ENCODE measurements at places on chromosomes 2 and 18.

DNA sequence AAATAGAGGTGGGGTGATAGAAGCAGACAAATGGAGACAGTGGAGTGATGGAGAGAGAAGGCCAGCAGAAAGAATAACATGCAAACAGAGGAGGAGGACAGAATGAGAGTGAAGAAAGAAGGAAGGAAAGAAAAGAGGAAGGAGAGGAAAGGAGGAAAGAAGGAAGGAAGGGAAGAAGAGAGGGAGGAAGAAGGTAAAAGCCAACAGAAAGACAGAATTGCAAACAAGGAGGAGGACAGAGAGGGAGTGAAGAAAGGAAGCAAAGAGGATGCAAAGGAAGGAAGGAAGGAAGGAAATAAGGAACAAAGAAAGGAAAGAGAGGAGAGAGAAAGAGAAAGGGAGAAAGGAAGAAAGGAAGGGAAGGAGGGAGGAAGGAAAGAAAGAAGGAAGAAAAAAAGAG, 444.0 kb downstream of the IRS1 start:
- no peak for DNase-seq

DNA sequence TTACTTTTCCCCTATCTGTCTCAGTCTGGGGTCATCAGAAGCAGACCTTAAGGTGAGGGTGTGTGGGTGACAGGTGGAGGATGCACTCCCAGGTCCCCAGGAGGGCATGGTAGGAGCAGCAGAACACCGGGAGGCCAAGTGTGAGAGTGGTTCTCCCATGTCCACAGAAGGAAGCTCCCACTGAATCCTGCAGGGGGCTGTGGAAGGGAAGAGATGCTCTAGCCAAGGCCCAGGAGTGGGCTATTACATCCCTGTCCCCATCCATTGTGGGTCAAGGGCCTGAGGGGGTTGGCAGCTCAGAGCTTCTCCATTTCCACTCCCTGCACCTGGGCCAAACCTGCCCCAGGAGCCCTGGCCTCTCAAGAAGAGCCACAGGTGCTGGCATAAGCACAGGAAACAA, 86.4 kb upstream of the KCNE4 start:
- DNase-seq, result no peak

DNA sequence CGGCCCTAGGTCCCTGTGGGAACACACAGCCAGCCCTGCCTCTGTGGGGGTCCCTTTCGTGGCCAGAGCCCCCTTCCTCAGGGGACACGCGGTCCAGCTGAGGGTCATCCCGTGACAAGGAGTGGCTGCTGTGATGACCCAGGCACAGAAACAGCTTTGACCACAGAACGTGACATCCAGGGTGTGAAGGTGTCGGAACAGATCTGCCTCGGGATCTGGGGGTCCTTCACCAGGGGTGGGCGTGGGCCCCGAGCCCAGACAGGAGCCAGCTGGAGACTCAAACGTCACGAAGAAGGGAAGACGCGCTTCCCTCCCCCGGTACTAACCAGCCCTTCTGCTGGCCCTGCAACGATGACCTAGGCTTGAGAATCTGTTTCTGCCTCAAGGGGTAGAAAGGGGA, 75.9 kb downstream of the NFATC1 start:
- no peak for DNase-seq

DNA sequence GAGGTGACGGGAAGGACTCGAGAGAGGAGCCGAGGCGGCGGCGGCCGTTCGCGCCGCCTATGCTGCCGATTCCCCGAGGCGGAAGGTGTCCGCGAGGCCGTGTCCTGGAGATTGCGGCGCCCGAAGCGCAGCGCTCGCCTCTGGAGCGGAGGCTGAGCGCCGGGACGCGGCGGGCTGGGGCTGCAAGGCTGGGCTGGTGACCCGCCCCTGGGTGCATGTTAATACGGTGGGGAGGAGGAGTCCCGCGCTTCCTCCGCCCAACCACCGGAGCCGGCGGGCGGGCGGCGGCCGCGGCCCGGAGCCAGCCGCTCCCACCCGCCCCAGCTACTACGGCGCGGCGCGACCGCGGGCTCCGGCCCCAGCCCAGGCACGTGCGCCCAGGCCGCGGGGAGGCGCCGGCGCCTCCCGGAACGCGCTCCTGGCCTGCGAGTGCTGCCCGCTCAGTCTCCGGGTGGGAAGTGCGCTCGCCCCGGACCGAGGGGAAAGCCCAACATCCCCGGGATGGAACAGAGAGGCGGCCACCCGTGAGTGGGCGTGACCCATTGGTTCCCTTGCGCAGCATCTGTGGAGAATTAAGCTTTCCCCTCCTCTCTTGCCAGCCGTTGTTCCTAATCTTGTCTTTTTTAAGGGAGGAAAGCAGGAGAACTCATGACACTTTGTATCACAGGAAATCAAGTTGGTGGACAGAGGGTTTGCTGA, at the start of gene DLGAP1:
TSS of gene DLGAP1 (minus strand) at position 195 of the 699 bp plus-strand sequence.
- DNase-seq, result no peak

DNA sequence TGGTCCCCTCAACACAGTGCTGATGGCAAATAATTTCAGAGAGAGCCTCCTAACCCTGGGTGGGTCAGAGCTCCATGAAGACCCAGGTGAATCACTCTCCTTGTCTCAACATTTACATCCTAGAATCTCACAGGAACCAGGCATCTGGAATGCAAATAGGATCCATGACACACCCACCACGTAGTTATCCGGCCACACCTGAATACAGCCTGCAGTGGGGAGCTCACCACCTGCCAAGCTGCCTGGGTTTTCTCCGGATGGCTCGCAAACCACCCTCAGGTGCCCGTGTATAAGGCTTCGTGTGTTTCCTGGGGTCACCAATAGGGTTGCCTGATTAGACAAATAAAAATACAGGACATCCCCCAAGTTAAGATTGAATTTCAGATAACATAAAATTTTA, 9.9 kb downstream of the CHST10 start:
- no peak for DNase-seq

- no peak for DNase-seq
These were observed 210.9 kb downstream of the DYM start for GRCh38 chr18:49249521-49249920.

- DNase-seq, result no peak
These were observed 2.9 kb upstream of the FAM124B start for GRCh38 chr2:224404796-224405195.

DNA sequence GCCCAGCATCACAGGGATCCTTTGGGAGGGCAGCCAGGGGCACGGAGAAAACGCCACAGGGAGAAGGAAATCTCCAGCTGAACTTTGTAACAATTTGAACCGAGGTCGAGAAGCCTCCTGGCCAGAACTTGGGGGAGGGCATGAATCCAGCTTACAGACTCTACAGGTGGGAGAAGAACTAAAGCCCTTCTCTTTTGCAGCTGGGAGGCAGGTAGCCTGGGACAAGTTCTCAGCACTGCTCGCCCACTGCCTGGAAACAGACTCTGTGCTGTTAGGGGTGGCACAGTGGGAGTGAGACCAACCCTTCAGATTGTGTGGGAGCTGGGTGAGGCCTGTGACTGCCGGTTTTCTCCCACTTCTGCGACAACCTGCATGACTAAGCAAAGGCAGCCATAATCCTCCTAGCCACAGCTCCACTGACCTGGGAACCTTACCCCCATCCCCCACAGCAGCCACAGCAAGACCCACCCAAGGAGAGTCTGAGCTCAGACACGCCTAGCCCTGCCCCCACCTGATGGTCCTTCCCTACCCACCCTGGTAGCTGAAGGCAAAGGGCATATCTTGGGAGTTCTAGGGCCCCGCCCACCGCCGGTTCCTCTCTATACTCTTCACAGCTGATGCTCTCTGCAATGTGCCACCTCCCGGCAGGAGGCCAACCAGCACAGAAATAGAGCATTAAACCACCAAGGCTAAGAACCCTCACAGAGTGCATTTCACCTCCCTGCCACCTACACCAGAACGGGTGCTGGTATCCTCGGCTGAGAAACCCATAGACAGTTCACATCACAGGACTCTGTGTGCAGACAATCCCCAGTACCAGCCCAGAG, 136.0 kb upstream of the SIX2 start:
- DNase-seq, result no peak

GRCh38 chr2:84925724-84926376, 20.4 kb downstream of the TMSB10 start:
- peak; percentile 95 for DNase-seq

DNA sequence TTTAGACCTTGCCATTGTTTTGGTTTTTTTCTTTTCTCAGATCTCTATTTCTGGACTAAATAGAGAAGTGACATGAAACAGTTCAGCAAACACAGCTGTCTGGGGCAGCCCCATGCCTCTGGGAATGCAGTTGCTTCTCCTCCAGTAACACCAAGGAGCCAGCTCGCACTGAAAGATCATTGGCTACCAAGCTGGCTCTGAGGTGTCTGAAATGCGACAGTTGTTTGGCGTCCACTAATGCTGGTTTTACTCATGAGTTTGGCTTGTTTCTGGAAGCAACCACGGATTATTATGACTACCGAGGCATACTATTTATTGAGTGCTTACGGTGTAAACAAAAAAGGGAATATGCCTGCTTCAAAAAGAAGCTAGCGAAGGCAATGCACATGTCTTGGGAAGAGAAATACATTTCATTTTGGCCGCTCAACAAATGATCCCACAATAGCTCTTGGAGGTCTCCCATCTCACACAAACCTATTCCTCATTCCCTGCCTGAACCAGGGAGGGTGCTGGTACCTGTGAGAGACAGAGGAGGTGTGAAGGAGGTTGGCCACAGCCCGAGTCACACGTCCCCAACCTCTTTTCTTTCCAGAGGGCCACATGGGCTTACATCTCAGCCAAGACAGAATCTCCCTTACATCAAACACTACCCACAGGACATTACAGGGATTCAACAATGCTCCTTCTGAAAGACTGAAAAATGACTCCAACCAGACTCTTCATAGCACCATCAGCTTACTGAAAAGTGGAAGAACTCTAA, 37.5 kb upstream of the NEB start:
- no peak for DNase-seq

DNA sequence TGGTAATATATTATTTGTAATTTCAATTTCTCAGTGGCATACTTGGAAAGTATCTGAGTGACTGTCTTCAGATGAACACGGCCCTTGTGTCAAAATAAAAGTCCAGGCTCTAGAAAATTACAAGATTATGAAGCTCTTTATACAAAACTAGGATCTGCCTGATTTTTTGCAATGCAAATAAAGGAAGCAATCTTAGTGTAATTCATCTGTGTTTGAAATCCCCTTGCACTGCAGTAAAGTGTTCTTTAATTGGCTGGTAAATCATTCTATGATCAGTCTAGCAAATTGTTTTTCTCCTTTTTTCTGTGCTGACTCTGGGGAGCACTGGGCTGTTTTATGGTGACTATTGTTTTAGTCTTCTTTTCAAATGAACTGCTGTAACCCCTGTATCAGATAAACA, 1039.0 kb downstream of the SOCS6 start:
- DNase-seq, result no peak

Measured in SW 1271 (cell line).